ENCODE measurements at places on chromosomes 2 and 18.

DNA sequence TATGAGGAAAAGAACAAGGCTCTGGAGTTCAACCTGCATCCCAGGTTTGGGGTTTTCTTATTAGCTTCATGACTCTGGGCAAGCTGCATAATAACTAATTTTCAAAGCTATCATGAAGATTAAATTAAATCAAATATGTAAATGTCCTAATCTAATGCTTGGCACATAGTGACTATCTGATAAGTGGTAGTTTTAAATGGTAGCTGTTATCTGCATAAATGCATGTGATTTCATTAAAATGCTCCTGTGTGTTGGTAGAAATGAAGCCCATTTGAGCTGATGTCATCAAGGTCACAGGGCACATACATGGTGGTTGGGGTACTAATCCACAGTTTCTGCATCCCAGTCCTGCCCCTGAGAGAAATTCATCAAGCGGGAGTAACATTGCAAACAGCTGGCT, 428.8 kb downstream of the LRATD1 start:
- DNase-seq: no peak

GRCh38 chr2:30264274-30264673, 32.9 kb downstream of the LBH start:
- DNase-seq: no peak

DNA sequence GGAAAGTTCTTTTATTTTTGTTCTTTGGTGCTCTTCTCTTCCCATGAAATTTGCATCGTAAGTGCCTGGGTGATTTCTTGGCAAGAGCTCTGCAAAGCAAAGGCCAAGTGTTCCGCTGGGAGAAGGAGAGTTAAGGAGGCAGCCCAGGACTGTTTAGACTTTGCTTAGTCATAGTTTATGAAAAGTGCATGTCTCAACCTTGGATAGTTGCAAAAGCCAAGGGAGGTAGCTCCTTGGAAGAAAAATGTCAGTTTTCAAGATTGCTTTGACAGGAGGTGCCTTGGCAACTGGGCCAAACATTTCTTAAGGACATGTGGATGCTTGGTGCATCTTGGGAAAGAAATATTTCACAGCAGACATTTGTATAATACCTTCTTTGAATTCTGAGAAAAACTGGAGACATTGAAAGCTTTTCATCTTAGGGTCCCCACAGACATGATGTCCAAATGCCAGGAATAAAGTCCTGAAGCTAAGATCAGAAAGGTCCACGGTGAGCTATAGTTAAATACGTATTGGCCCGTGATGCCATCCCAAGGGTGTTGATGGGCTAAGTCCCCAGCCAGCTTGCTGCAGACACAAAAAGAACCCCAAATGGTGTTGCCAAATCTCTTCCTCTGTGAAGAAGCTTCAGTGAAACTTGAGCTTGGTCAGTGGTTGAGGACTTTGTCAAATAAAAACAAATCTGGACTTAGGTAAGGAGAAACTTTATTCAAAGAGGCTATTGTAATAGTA, 96.3 kb upstream of the THUMPD2 start:
- DNase-seq: no peak

DNA sequence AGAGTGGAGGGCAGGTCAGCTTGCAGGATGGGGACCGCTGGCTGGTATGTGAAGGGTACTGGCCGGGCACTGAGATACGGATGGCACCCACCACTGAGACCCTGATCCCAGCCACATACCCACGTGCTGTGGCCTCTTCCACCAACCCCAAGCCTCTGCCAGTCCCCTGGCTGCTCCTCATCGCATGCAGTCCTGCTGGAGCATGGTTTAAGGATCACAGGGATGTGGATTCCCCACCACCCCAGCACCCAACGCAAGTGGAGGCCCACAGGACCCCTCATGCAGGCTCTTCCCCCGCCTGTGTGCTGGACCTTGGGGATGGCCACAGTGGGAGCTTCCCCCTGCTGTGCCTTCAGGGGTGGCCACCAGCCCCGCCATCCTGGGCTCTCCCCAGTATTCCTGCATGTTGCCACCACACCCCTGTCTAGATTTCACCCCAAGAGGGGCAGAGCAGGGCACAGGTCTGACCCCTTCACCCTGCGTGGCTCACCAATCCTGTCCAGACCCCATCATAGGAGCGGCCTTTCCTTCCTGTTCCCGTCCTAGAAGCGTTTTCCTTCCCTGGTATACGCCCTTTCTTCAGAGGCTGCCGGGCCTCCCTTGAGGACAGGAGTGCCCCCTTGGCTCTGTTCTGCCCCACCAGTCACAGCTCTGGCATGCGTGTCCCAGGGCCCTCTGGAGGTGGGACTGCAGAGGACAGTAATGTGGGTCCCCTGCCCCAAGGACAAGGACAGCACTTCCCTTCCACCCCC, 18.3 kb downstream of the MLPH start:
- DNase-seq: no peak

- DNase-seq: no peak
Measured at GRCh38 chr2:63059793-63060471, 9.3 kb downstream of the OTX1 start.

All from CD4-positive, CD25-positive, alpha-beta regulatory T cell (primary cell).